ENCODE measurements at places on chromosomes 16 and 17.

DNA sequence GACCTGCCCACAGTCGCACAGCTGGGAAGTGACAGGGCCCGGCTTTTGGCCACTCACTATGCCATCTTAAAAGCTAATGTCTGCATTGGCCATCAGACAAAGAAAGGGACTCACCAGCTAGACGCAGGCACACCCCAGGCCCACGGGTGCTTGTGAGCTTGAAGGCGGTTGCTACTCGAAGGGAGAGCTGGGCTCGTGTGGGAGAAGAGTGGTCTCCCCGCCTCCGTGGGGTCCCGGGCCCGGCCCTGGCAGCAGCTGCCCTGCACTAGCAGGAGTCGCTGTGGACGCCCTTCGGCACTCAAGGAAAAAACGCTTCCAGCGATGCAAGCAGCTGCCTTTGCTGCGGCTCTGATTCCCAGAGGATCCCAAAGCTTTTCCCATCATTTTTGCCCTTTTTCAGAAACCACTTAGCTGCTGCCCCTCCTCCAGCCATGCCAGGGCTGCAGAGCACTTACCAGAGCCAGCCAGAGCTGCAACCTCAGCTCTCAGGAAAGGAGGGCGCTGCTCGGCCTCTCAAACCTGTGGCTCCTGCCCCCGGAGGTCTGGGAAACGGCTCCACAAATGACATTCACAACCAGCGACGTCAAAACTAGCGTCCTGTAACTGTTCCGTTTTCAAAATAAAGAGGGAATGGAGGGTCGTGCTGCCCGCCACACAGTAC is 12.3 kb downstream of the TRPV1 start:
- DNase-seq: no peak

GRCh38 chr17:27326051-27326450 is 32.1 kb downstream of the WSB1 start:
- no peak for DNase-seq

GRCh38 chr16:87702325-87702811 is 63.4 kb downstream of the KLHDC4 start:
- no peak for DNase-seq

DNA sequence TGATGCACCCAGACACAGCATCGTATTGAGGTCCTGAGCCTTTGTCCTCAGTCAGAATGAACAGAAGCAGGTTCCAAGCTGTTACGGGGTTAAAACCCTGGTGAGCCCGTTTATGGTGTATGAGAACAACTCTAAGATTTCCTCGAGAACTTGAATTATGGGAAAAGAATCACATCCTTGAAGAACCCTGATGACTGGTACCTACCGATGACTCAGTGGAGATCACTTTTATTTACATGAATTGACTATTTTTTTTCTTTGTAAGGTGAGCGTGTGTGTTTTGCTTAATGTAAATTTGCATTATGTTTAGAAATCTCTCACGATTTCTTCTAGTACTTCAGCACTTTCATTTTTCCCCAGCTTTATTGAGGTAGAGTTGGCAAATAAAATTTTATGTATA is 3.3 kb upstream of the KRTAP4-4 start:
- DNase-seq: no peak

DNA sequence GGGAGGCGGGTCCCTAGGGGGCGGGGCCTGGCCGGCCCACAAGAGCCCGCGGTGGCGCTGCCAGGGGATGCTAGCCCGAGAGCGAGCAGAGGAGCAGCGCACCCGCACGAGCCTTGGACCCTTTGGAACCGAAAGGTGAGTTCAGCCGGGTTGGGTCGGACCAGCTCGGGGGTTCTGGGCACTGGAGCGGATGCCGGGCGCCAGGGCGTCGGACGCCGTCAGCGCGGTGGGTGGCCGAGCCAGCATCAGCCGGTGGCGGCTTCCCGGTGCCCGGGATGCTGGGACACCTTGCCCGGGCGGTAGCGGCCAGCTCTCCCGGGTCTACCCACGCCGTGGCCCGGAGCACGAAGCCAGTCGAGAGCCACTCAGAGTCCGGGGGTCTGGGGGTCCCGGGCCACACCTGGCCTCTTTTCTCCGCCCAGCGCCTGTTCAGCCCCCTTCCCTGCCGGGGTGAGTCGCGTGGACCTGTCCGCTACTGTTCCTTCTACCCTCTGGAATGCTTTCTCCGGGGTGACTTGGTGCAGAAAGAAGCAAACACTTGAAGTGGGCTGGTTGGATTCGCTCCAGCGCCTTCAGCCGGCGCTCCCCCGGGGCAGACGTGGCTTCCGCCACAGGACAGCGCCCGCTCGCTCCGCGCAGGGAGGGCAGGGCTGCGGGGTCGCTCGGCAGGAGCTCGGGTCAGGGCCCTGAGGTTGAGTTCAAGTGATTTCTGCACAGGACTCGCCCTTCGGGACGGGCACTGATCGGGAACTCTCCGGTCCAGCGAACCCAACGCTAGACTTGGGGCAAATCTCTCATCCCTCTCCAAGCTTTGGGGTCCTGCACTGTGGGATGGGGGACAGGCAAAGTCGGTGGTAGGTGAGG is at the start of gene SCNN1G:
Gene SCNN1G (plus strand): TSS at position 67 of the 864 bp plus-strand sequence. CDS start 3,527 bp downstream, outside the sequence.
- no peak for DNase-seq

GRCh38 chr16:75931043-75931442 is 204.8 kb upstream of the CPHXL start:
- DNase-seq: peak; percentile 53

GRCh38 chr16:23729503-23730424 is 16.7 kb upstream of the ERN2 start:
- DNase-seq: peak; percentile 26

GRCh38 chr16:27398894-27399853 is 2.8 kb upstream of the IL21R start:
- no peak for DNase-seq

DNA sequence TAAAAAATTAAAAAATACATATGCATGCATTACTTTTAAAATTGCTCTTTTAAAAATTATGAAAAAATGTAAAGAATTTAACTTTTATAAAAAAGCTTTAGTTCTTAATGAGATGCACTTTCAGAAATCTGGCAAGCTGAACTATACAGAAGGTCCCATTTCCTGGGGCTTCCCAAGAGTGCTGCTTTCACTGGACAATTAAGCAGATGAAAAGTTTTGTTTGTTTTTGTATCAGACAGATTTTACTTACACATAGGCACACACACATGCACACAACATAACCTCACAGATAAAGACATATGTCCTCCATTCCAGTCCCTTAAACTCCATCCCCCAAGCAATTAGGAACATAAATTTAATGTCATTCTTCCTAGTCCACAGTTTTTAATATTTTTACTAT is 402.3 kb upstream of the ASIC2 start:
- no peak for DNase-seq
